ENCODE measurements at places on chromosomes 6 and 20.

- DNase-seq: no peak
Measured at GRCh38 chr6:151358475-151358874, 32.9 kb downstream of the ZBTB2 start.

DNA sequence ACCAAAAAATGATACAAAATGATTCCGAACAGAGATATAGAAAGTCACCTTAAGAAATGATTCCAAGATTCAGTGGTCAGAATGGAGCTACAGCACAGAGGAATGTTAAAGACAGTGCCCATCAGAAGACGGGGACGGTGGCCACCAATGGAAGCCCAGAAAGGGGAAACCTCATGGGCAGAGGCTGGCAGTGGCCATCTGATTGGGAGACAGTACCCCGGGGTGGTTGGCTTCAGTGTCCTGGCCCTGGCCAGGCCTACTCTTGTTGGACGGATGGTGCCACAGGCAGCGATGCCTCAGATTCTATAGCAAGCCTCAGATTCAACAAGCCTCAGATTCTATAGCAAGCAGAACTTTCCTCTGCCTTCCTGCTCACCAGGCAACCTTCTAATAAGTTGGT lies 16.6 kb upstream of the PI16 start:
- DNase-seq: no peak

DNA sequence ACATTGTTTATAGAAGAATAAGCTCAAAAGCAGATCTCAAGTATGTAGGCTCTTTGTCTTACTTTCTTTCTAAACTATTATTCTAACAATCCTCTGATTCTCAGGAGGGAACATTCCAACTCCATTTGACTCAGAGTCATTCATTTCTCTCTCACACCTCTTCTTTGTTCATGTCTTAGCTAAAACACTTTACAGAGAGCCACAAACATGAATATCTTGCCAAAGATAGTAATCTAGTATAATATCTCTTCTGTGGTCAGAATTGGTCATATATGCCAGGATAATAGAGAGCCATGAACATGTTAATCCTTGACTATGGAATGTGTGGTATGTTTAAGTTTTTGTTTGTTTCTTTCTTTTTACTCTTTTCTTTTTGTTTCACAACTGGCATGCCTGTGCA lies 456.0 kb upstream of the PTCHD4 start:
- peak; percentile 4 for DNase-seq

DNA sequence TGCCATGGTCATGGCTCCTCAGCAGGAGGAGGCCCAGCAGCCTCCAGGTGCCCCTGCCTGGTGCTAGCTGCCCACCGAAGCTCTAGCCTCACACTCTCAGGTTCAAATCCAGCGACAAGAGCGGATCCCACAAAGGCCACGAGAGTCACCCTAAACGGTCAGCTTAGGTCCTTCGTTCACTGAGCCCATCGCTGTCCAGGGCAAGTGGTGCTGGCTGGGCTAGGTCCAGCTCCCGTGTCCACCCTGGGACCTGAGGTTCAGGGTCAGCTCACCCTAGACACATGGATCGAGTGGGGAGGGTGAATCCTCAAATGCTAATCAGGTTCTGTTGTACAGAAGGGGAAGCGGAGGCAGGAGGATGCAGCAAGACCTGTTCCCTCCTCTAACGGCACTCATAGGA lies 171.9 kb upstream of the SULF2 start:
- no peak for DNase-seq

- DNase-seq: peak; percentile 78
Measured at GRCh38 chr6:72950114-72950860, 275.0 kb downstream of the KHDC1L start.

DNA sequence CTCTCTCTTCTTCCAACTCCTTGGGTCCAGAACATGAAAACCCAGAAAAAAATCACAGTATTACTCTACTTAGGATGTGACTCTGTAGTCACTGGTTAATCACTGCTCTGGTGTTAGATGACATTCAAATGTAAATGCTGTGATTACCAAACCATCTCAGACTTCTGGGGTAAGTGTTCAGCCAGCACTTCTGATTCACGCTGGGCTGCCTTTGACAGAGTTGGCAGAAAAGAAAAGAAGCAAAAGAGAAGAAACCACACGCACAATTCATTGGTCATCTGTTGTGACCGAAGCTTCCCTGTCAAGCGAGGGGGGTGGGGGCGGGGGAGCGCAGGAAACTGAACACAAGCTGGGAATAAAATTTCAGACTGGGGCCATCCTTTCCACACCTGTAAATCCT lies 82.7 kb downstream of the PSMG4 start:
- DNase-seq: peak; percentile 7

GRCh38 chr20:1212023-1212422 lies 8.8 kb downstream of the C20orf202 start:
- no peak for DNase-seq

GRCh38 chr20:6888736-6889395 lies 121.4 kb downstream of the BMP2 start:
- no peak for DNase-seq

GRCh38 chr20:45461225-45461624 lies 8.3 kb upstream of the WFDC2 start:
- no peak for DNase-seq

DNA sequence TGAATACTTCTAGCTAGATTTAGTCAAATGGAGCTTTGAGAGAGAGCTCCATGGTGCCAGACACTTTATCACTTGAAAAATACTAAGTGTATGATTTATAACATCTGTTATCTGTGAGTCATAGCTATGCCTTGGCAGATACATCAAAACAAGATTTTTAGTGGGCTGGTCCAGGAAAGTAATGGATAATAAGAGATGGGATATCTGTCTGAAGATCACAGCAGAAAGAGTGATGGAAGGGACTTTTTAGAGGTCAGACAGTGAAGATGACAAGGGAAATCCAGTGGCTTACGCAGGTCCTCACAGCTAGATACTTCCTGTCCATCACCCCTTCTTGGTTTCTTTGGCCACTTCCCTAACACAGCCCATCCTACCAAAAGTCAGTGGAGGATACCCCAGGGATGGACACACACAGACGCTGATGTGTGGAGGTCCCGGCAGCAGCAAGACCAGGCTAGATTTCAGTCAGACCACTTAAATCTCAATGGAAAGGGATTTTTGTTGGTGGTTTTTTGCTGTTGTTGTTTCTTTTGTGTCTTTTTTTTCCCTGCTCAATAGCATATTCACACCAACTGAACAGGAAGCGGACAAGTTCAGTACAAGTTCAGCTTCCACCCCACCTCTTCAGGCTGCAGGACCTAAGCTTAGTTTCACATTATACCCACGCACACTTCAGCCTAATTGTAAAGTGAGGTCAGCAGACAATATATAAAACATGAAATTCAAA lies 209.3 kb downstream of the ALDH8A1 start:
- no peak for DNase-seq

DNA sequence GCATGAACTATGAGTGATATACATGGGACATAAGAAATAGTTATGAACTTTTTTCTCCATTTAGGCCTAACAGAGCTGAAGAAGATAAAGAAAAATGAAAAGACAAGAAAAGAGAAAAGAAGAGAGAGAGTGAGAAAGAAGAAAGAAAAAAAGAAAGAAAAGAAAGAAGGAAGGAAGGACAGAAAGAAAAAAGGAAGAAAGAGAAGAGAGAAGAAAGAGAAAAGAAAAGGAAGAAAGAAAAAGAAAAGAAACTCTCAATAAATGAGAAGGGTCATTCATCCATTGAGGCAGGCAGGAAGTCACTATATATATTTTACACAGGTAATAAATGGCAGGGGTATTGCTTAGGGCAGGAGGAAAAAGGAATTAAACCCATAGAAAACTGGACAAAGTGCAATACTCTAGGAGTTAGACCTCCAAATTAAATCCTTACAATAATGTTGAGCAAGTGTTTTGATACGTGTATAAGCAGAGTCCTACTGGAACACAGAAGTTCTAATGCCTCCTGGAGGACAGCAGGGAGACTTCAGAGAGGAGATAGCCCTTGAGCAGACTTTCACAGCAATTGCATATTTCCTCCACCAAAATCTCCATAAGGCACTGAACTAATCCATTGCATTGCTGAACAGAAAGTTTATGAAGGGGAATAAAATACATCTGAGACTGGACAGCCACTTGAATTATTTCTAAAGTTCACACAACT lies 86.4 kb upstream of the TENT5A start:
- DNase-seq: no peak

DNA sequence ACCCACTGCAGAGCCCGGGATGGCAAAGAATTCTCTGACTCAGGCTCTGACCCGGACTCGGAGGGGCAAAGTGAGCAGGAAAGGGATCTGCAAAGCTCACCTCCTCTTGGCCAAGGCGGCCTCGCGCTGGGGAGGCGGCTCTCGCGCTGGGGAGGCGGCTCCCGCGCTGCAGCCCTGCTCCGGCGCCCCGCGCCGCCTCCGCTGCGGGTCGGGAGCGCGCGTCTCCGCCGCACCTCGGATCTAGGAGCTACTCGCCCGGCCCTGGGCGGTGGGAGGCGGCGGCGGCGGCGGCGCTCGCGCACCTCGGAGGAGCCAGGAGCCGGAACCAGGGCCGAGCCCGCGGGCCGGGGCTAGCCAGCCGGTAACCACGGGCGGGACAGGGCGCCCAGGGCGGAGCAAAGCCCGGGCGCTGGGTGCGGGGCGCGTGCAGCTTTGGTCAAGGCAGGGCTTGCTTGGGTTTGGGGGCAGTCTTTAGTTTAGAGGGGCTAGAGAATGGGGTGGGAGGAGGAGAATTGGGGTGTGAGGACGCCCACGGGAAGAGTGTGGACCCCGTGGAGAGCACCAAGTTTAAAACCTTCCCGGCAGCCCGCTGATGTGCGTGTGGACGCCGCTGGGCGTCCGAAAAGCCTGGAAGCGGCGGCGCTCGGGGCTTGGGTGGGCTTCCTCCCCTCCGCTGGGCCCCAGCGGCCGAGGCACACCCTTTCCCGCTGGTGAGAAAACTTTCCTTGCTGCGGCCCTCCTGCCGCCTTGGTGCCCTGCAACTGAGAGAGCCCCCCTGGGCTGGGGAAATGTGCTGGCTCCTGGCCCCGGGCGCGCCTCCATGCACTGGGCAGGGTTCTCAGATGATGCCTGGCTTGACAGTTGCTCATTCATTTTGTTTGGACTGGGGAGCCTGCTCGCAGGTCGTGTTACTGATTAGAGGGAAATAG lies at the start of gene MRAP2:
TSS of gene MRAP2 (plus strand) at position 250 of the 929 bp plus-strand sequence. CDS start 21,547 bp downstream, outside the sequence.
- DNase-seq: peak; percentile 74

DNA sequence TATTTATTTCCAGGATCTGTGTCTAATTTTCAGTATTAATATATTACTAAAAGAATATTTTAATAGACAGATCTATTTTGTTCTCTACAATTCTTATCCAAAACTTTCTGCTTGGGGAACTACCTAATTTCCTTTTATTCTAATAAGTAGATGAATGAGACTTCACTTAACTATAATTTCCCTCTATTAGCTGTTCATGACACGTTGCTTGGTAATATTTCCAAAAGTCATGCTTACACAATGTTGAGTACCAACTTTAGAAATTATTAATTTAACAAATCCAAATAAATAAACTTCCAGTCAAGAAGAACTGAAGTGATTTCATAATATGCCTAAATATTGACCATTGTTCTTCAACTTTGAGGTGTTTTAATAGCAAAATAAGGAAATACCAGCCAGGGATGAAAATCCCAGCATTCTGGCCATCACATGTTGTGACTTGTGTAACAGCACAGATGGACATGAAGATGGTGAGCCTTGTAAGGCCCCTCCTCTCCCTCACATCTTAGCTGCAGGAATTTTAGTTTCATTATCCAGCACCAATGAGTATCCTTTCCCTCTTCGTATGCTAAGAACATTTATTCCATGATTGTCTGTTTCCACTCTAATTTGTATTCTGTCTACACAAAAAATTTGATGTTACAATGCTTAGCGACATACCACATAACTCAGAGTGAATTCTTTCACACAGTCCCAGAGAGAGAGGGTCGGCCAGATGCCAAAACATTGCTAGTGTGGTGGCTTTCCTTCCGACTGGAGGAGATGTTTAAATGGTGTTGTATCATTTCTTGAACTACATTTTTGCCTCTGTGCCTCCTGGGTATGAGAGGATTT lies 137.5 kb downstream of the FOXA2 start:
- no peak for DNase-seq

GRCh38 chr6:2552526-2553154 lies 198.1 kb downstream of the MYLK4 start:
- no peak for DNase-seq

GRCh38 chr6:85186546-85187175 lies 263.2 kb upstream of the NT5E start:
- peak; percentile 56 for DNase-seq

DNA sequence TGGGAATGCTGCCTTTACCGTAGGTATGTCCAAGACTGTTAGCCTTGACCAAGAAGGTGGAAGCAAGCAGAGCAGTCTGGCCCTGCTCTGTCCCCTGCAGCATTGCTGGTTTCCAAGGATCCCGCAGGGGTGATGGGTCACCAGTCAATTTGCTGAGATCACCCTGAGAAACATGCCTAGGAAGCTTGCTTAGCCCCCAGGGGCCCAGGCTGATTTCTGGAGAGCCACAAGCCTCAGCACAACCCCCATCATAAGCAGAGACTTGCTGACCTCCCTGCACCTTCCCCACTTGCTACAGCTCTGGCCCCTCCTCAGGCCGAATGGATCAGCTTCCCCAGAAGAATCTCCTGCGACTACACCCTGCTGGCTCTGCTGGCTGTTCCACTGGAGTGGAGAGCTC lies 21.5 kb downstream of the ARHGAP40 start:
- no peak for DNase-seq

DNA sequence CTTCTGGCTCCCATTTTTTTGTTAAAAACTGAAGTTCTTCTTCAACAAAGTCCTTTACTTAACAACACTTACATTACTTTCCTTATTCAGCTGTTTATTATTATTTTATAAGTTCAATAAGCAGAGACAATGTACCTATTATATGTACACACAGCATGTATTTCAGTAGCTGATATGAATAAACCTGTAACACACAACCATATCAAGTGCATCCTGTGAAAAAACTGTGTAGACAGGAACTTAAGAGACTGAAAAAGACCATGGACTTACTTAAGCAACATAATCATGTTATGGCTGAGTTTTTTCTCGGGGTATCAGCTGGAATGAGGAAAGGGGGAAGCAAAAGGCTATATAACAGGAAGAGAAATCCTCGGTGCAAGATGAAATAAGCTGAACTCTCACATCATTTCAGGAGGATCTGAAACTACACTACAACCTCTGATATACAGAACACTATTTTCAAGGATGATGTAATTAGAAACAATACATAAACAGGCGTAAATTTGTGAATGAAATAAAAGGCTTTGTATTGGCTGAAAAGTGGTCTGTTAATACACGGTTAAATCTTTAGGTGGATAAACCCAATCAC lies 70.9 kb downstream of the REV3L start:
- no peak for DNase-seq

DNA sequence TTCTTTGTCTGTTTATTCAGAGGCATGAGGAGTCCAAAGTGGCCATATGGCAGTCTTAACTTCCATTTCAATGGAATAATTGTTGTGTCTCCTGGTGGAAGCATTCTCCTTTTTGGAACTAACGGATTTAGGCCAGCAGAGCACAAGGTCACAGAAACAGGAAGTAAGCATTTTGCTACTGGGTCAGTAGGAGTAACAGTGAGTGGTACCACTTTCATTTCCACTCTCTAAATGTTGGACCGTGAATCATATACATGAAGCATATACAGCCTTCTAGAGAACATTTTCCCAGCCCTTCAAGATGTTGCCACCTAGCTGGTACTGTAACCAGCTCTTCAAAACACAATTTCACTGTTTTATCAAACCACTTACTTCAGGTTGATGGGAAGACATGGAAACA lies 182.8 kb downstream of the EYS start:
- no peak for DNase-seq
